A549 treated with DMSO at 1 μM for 4 hours (cell line): ENCODE measurements at places on chromosomes 3 and 15. TPM values are rescaled to one million over a fixed set of nuclear protein-coding genes. Genes with fewer than 3 reads are reported as not detected.

FGF12 gene
- total RNA-seq: 0.38 to 0.97 TPM (median 0.63 TPM) in 5 replicates

TXNRD3 gene
- total RNA-seq: 5.3 to 8.5 TPM (median 7.4 TPM) in 5 replicates

CPNE9 gene
- total RNA-seq: 0.08 to 0.33 TPM (median 0.15 TPM) in 4 of 5 replicates, not detected in the other

RIOX2 gene
- total RNA-seq: 26.6 to 34.9 TPM (median 32.3 TPM) in 5 replicates

SLC24A5 gene
- not detected in 5 replicates for total RNA-seq

XCR1 gene
- total RNA-seq: not detected in 5 replicates

PRKCD gene
- total RNA-seq: 16.9 to 22.4 TPM (median 20.1 TPM) in 5 replicates

RLBP1 gene
- total RNA-seq: not detected in 5 replicates

CCDC51 gene
- total RNA-seq: 25.1 to 28.0 TPM (median 27.4 TPM) in 5 replicates

REC114 gene
- total RNA-seq: not detected in 5 replicates

TRPM1 gene
- total RNA-seq: not detected in 5 replicates

CYP11A1 gene
- total RNA-seq: not detected in 5 replicates

PRSS50 gene
- not detected in 5 replicates for total RNA-seq

APH1B gene
- total RNA-seq: 16.0 to 23.5 TPM (median 22.5 TPM) in 5 replicates

ALDH1A2 gene
- 0.16 to 0.49 TPM (median 0.32 TPM) in 5 replicates for total RNA-seq

SERPINI2 gene
- total RNA-seq: not detected in 5 replicates

FBXO40 gene
- not detected in 5 replicates for total RNA-seq

ONECUT1 gene
- total RNA-seq: 0.10 to 0.35 TPM (median 0.29 TPM) in 5 replicates

PLS1 gene
- 10.9 to 17.6 TPM (median 14.9 TPM) in 5 replicates for total RNA-seq

CEP19 gene
- total RNA-seq: 2.2 to 3.4 TPM (median 3.1 TPM) in 5 replicates

STRIT1 gene
- total RNA-seq: not detected in 5 replicates

ALG1L2 gene
- not detected in 5 replicates for total RNA-seq

CP gene
- total RNA-seq: 3.8 to 7.8 TPM (median 6.4 TPM) in 5 replicates

WDR5B gene
- 3.0 to 4.1 TPM (median 3.4 TPM) in 5 replicates for total RNA-seq

SH2D7 gene
- total RNA-seq: not detected in 5 replicates

CHRM5 gene
- total RNA-seq: 0.05 TPM in 1 of 5 replicates, not detected in the others

TTC23 gene
- total RNA-seq: 9.6 to 12.7 TPM (median 12.0 TPM) in 5 replicates

KLHL24 gene
- total RNA-seq: 6.8 to 8.9 TPM (median 7.1 TPM) in 5 replicates

PARL gene
- 62.4 to 68.8 TPM (median 66.7 TPM) in 5 replicates for total RNA-seq

OR4M2 gene
- total RNA-seq: not detected in 5 replicates

LIPC gene
- 0.11 to 0.16 TPM in 2 of 5 replicates, not detected in the others for total RNA-seq

PRR20G gene
- total RNA-seq: 0.07 to 0.15 TPM in 2 of 5 replicates, not detected in the others

TMEM158 gene
- 15.8 to 30.6 TPM (median 22.0 TPM) in 5 replicates for total RNA-seq

PLCL2 gene
- 6.4 to 8.8 TPM (median 7.1 TPM) in 5 replicates for total RNA-seq

GCNT3 gene
- 156 to 216 TPM (median 179 TPM) in 5 replicates for total RNA-seq

LTK gene
- total RNA-seq: 0.05 to 0.11 TPM (median 0.06 TPM) in 3 of 5 replicates, not detected in the others

AADACL2 gene
- not detected in 5 replicates for total RNA-seq

PDE8A gene
- 29.2 to 37.5 TPM (median 36.2 TPM) in 5 replicates for total RNA-seq

PSMD2 gene
- total RNA-seq: 315 to 419 TPM (median 334 TPM) in 5 replicates

CYP1A2 gene
- not detected in 5 replicates for total RNA-seq

RBPMS2 gene
- 7.5 to 9.4 TPM (median 8.4 TPM) in 5 replicates for total RNA-seq
